HCT116 (cell line): ENCODE measurements at places on chromosomes 5 and 9. TPM values are rescaled to one million over a fixed set of nuclear protein-coding genes. Genes with fewer than 3 reads are reported as not detected.

DNA sequence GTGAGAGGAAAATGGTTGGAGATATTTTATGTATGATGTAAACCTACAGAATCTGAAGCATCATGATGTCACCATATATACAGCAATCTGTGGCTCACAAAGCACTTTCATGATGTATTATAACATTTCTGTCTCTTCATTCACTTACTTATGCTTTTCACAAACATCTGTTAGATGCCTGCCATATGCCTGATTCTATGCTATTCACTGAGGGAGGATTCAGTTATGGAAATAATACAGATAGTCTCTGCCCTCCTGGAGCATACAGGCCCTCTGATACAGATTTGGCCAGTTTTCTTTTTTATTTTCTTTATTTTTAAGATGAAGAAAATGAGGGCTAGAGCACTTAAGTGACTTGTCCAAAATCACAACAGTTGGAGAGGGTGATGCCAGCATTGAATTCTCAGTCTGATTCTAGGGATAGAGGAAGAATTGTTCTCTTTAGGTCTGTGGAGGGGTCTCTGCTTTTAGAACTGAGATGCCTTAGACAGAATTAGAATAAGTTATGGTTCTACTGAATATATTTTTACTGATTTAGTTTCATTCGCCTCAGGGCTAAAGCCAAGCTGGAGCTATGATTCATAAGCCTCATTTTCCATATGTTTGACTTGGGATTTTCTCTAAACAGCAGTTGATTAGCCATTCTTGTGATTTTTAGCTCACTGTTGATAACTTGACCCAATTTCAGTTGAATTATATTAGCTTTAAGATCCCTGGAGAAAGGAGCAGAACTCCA lies 636.4 kb downstream of the PRELID2 start:
- DNase-seq: no peak
- H3K27me3 ChIP-seq: peaks cover 31% of the 10 kb centered on the region
- no peak overlapping the region for H3K27ac ChIP-seq
- no peaks in the 10 kb centered on the region for H3K36me3 ChIP-seq

DNA sequence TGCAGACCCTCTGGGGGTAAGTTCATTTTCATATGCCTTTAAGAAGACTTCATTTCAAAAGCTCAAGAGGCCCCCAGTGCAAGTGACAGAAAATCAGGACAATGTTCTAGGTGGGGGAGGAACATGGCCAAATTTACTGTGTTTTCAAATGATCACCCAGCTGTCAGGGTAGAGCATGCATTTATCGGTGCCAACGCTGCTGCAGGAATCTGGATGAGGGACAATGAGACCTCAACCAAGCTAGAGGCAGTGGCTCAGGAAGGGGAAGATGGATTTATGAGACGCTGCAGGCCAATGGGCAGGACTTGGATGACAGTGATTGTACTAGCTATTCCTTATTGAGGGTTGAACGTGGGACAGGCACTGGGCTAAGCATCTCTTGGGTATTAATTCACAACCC lies 278.4 kb downstream of the ASTN2 start:
- H3K27ac ChIP-seq: no peak overlapping the region
- no peak for DNase-seq
- no peaks in the 10 kb centered on the region for H3K27me3 ChIP-seq
- no peaks in the 10 kb centered on the region for H3K36me3 ChIP-seq
- H3K4me1 ChIP-seq: no peaks in the 10 kb centered on the region
- no peak overlapping the region for H3K4me3 ChIP-seq

- no peaks in the 10 kb centered on the region for H3K27me3 ChIP-seq
- H3K4me1 ChIP-seq: peaks cover 6% of the 10 kb centered on the region
- no peak for DNase-seq
- no peak overlapping the region for H3K27ac ChIP-seq
These were observed 29.3 kb upstream of the SLC6A19 start for GRCh38 chr5:1172007-1172581.

DNA sequence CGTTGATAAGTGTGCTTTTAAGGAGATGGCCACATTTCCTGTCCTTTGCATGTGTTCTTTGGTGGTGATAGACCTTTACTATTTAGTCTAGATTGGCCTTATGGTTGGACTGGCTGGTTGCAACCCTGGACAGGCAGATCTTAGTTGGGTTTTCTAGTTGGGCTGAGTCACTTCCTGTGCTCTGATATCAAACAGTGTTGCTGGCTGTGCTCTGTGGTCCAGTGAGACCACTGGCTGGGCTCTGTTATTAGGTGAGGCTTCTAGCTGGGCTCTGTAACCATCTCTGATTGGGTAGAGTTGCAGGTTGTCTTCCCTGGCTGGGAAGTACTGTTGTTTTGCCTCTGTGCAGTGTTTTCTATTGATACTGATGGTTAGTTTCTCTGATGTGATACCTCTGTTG lies 432.5 kb downstream of the LRRC70 start:
- no peaks in the 10 kb centered on the region for H3K4me1 ChIP-seq
- H3K27ac ChIP-seq: no peak overlapping the region
- no peak for DNase-seq
- H3K27me3 ChIP-seq: no peaks in the 10 kb centered on the region
- H3K4me3 ChIP-seq: no peak overlapping the region
- no peaks in the 10 kb centered on the region for H3K36me3 ChIP-seq

GRCh38 chr5:175478008-175478383 lies 364 bp upstream of the SFXN1 start:
- no peaks in the 10 kb centered on the region for H3K27me3 ChIP-seq
- no peak for DNase-seq
- H3K4me1 ChIP-seq: peaks cover 14% of the 10 kb centered on the region
- H3K36me3 ChIP-seq: peaks cover 6% of the 10 kb centered on the region; the same call in 1 of the 2 replicates
- H3K27ac ChIP-seq: peak overlapping the region; percentile 82; the same call in 1 of the 2 replicates

GRCh38 chr9:35954942-35955546 lies 2.9 kb downstream of the OR2S2 start:
- H3K27ac ChIP-seq: no peak overlapping the region
- no peaks in the 10 kb centered on the region for H3K27me3 ChIP-seq
- H3K4me3 ChIP-seq: peak overlapping the region; percentile 26; the same call in 1 of the 2 replicates
- peak; percentile 67 for DNase-seq
- H3K4me1 ChIP-seq: no peaks in the 10 kb centered on the region; the same call in 1 of the 2 replicates
- H3K36me3 ChIP-seq: no peaks in the 10 kb centered on the region

The MCTP1 gene
- total RNA-seq: 0.44 TPM

- H3K4me1 ChIP-seq: no peaks in the 10 kb centered on the region
- H3K36me3 ChIP-seq: peaks cover 26% of the 10 kb centered on the region
- H3K4me3 ChIP-seq: no peak overlapping the region
- H3K27ac ChIP-seq: no peak overlapping the region
- H3K27me3 ChIP-seq: no peaks in the 10 kb centered on the region
- no peak for DNase-seq
These were observed 32.6 kb downstream of the IPPK start for GRCh38 chr9:92637326-92637725.

The PCDHAC2 gene
- 3.2 TPM for total RNA-seq

The GFPT2 gene
- total RNA-seq: 16.1 TPM

DNA sequence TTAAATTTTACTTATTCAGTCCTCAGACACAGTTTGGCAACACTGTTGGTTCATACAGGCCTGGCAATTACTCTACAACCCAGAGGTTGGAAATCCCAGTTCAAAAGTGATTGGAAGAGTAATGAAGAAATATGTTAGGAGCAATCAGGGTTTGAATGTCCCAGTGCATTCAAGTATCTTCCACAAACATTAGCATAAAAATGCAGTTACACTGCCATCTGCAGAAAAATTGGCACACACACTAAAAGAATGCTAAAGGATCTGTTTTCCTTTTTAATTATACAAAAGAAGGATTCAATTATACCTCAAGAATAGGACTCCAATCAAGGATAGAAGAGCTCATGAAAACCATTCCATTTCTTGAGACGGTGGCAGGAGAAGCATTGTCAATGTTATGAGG lies 130.2 kb downstream of the DNAH5 start:
- H3K36me3 ChIP-seq: no peaks in the 10 kb centered on the region
- H3K4me1 ChIP-seq: no peaks in the 10 kb centered on the region
- no peak overlapping the region for H3K4me3 ChIP-seq
- no peak for DNase-seq
- H3K27me3 ChIP-seq: 0 out of 2 replicates have a peak, but pooled peaks cover 4% of the 10 kb centered on the region
